ENCODE measurements at places on chromosomes 4 and X.
A peak's percentile ranks its signal among the peaks of the same experiment; 100 is the strongest.

DNA sequence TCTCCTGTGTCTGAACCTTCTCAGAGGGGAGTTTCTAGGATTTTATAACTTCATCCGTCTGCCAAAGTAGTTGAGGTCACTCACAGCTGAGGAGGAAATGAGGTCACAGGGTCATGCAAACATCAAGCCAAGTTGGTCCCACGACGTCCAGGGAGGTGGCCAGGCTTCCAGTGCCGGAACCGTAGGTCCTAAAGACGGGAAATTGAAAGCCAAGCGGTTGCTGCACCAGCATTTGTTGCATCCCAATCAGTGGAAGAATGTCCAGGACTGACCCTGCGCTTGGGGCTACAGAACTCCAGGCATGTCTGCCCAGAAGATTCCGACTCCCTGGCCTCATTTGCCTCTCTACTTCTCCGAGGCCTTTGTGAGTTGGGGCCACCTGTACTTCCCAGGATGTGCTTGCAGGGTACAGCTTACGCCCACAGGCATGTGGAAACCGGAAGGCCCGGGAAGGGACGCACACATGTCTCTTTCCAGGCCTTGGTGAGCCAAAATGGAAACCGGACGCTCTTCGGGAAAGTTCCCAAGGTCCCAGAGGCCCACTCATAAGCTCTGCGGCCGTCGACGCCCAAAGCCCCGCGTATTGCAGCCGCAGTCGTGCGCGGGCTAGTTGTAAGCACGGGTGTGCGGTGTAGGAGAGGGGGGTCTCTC, 9.3 kb downstream of the PRDM8 start:
- peak; percentile 70 for DNase-seq

DNA sequence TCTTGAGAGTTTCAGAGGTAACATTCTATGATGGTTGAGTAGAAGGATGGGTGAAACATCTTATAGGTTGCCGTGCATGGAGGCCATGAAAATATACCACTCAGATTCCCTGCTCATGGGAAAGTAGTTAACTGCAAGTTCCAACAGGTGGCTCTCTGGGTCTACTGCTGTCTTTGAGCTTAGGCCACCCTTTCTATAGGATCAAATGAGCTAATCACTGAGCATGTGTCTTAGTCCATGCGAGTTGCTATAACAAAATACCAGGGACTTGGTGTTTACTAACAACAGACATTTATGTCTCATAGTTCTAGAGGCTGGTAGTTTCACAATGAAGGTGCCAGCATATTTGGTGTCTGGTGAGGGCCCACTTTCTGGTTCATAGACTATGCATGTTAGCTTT, 144.8 kb upstream of the UNC5C start:
- DNase-seq, result no peak

- no peak for DNase-seq
Observed at GRCh38 chr4:52197306-52197705, 146.2 kb downstream of the SPATA18 start.

DNA sequence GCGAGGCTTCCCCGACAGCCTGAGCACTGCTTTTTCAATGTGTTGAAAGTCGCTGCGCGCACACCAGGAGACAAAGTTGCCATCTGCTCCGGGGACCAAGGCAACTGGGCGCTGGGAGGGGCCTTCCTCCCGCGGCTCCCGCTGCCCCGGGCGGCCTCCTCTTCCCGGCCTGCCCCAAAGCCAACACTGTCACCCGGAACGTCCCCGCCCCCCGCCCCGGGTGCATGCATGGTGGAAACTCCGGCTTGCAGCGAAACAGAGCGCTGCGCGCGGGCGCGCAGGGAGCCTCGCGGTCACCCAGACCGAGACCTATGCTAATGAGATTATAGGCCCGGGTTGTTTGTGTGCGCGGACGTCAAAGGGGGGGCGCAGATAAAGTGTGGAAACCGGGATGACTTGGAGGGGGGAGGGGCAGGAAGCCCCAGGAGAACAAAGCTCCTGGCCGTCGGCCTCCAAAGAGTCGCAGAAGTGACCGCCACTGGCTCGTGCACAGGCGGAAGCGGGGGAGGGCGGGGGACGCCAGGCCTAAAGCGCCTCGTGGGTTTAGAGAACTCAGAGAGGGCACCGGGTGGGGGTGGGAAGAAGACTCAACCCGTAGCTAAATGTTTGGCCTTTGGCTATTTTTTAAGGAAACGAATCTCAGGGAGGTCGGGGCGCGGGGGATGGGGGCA, 88.8 kb downstream of the BCOR start:
- peak; percentile 70 for DNase-seq

GRCh38 chr4:155430895-155431795, 54.4 kb upstream of the MAP9 start:
- no peak for DNase-seq

GRCh38 chrX:1941321-1941720, 326.5 kb downstream of the ASMT start:
- DNase-seq, result no peak

DNA sequence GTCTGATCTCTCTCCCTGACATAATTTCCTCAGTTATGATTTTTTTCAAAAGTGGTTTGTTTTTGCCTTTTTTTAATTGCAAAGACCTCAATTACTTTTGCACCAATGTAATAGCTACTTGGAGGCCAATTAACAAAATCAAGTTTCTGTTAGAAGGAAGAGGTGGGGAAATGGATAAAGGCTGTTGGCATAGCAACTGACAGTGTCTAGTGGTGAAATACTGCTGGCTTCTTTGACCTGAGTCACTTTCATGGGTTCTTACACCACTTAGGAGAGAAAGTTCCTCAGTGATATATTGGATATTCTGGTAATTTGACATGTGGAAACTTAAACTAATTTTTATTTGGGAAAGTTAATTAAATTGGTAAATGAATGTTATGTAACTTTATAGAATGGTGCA, 26.5 kb upstream of the ATP8A1 start:
- no peak for DNase-seq

GRCh38 chr4:19657856-19658255, 593.8 kb upstream of the SLIT2 start:
- DNase-seq, result no peak

GRCh38 chr4:152776352-152776751, 3.2 kb downstream of the TIGD4 start:
- no peak for DNase-seq

GRCh38 chr4:40193016-40193571, 3.7 kb upstream of the RHOH start:
- DNase-seq, result no peak

- DNase-seq, result no peak
Observed at GRCh38 chr4:8427761-8428287, 12.7 kb downstream of the ACOX3 start.

DNA sequence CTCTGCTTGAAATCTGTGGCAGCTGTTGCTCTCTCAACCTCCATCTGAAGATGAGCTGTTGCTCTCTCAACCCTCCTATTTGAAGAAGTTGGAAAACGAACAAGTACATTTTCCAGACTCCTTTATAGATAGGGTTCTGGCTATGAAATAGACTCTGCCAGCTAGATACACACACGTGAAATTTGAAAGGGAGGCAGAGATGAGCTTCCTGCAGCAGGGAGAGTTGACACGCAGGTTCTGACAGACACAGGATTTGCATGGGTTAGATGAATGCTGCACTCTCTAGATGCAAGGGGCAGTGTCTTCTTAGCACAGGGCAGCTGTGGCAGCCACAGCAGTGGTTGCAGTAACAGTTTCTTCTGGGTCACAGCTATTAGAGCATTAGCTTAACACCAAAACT, 8.0 kb upstream of the PYURF start:
- no peak for DNase-seq

DNA sequence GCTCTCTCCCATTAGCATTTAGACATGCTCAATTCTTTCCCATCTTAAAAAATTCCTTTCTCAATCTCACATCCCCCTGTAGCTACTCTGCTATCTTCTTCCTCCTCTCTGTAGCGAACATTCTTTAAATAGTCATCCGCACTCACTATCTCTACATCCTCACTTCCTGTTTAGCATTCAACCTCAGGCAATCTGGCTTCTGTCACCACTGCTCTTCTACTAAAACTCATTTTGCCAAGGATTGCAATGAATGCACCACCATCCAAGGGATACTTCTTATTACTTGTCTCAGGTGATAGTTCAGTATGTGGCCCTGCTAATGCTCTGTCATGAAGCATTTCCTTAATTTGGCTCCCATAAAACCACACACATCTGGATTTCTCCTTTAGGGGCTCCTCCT, 10.9 kb upstream of the TET2 start:
- no peak for DNase-seq

DNA sequence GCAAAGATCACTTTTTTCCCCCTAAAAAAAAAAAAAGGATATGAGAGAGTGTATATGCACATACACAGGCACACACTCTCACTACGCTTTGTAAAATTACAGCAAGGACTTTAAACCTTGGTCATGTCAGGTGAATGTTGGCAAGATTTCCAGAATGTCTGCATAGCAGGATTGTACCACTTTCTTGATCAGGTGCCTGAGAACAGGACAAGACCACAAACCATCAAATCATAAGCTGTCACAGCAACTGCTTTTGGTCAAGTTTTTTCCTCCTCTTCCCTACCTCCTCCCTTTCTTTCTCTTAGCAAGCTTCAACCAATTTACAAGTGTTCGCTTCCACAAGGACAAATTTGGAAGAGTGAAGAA, 15.3 kb downstream of the PPARGC1A start:
- DNase-seq, result no peak

DNA sequence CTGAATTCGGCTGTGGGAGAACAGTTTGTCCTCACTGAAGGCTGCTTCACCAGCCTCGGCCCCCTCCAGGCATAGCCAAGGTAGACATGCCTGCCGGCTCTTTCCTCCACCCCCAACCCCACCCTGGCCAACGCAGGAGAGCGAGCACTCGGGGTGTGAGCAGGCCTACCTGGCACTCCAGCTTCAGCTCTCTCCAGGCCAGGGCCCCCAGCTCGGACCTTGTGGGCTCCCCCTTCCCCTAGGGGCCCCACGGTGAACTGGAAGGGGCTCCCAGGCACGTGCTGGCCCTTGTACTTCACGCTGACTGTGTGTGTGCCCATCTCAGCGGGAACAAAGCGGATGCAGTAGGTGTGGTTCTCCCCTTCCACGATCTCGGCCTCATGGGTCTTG, 22.4 kb downstream of the FLNA start:
- DNase-seq, result no peak

DNA sequence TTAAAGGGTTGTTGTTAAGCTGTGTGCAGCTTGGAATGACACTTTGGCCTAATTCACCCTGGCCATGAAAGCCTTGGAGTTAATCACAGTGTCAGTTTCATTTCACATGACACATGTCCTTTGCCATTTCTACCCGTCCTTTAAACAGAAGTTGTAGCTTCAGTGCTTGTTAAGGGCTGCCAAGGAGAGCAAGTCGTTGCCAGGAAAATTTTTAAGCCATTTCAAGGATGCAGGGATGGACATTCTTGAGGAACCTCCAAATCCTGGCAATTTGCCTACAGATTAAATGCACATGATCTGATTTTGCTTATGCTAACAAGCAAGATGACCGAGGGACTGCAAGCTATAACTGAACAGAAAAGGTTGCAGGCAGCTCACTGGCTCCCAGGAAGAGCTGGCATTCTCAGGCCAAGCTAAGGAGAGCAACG, 40.5 kb downstream of the SETD7 start:
- no peak for DNase-seq

- DNase-seq, result no peak
Observed at GRCh38 chr4:189600718-189601435, 339.8 kb upstream of the FRG1 start.

DNA sequence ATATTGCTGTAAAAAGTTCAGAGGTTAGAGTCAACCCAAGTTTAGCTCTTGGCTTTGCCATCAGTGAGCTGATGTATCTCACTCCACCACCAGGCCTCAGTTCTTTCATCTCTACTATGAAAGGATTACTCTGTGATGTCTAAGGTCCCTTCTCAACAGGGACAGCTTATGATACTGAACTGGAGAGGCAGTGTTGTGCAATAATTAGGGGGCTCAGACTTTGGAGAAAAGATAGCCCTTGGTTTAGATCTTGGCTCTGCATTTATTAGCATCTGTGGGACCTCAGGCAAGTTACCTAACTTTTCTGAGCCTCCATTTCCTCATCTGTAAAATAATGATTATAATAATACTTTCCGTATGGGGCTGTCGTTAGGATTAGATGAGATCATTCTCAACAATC, 89.0 kb downstream of the COL4A6 start:
- DNase-seq, result no peak

DNA sequence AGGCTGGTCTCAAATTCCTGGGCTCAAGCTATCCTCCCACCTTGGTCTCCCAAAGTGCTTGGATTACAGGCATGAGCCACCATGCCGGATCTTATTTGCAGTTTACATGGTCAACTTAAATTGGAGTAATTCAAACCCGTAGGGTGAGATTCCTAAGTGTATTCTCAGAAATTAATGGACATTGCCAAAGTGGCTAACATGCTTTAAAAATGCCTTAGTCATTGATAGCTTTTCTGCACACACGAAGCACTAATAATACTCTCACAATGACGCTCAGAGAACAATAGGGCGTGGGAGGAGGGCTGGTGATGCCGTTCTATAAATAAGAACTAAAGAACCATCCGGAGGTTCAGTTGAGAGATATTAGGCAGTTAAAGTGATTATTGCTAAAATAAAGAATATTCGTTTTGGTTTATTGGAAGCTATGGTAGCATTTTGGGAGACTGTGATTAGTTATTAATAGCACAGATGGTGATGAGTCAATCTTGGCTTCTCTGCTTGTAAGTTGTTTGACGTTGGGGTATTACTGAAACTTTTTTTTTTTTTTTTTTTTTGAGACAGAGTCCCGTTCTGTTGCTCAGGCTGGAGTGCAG, 79.1 kb downstream of the TRAPPC11 start:
- DNase-seq, result no peak

DNA sequence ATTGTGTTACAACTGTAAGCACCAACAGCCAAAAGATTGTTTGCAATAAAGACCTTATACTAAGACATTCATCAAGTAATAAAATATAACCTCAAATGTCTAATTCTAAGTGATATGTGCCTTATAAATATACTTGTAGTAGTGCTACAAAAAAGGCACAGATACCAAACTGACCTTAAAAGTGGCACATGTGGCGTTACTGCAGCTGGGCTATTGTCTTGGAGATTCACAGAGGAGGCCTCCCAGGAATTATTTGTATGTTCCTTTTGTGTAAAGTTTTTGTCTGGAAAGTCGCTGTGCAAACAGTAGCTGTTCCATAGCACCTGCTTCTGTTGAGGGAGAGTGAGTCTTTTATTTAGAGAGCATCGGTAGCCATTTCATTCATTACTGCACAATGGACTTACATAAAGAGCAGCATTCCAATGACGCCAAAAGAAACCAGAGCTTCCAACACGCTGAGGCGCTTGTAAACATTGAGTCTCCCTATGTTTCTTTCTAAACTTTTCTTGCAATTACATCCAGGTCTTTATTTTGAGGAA, 143.7 kb downstream of the RPA4 start:
- no peak for DNase-seq

DNA sequence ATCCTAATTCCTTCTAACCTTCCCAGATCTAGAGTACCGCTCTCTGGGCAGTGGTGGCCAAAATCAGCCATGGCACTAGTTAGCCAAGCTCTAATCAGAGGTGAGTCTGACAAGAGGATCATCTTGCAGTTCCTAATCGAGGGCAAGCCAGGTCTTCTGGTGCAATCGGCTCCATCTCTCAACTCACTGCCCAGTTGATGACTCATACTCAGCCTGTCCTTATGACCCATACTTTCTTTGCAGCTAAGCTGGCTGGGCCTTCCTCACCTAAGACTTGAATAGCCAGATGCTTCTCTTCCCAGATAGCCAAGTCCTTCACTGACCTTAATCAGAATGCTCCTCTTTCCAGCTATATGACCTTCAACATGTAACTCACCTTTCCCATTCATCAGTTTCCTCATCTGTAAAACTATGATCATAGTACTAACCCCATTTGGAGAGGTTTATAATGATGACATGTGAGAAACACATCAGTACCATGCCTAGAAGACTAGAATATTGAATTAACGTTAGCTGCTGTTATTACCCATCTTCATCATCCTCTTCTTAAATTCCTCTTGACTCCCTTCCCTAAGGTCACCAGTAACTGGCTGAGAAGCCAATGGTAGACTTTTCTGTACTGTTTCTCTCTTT, 57.1 kb downstream of the RELL1 start:
- DNase-seq, result peak; percentile 64

Measured in psoas muscle (tissue), 8 donors.